ENCODE measurements at places on chromosomes 13 and 19.
A peak's percentile ranks its signal among the peaks of the same experiment; 100 is the strongest.

DNA sequence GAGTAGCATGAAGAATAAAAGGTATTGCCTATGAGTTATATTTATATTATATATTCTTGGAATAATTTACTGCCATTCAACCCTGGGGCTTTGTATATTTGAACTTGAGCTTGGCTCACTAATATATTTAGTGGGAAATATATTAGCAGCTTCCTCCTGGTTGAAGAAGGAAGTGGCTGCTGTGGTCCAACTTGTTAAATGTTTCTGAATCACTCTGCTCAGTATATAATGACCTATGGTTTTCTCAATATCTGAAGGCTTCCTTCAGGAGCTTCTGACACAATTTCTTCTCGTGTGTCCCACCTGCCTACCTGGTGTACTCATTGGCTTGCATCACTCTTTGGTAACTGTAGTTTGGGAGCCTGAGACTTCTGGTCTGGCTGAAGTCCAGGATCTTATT, 646.4 kb downstream of the TBC1D4 start:
- no peak for DNase-seq

GRCh38 chr19:50975766-50976165, 6.4 kb upstream of the KLK6 start:
- DNase-seq, result no peak

GRCh38 chr19:45780146-45780447, 2.2 kb downstream of the DMPK start:
- DNase-seq, result no peak

- no peak for DNase-seq
These were observed 50.5 kb upstream of the ZNF507 start for GRCh38 chr19:32294871-32295438.

DNA sequence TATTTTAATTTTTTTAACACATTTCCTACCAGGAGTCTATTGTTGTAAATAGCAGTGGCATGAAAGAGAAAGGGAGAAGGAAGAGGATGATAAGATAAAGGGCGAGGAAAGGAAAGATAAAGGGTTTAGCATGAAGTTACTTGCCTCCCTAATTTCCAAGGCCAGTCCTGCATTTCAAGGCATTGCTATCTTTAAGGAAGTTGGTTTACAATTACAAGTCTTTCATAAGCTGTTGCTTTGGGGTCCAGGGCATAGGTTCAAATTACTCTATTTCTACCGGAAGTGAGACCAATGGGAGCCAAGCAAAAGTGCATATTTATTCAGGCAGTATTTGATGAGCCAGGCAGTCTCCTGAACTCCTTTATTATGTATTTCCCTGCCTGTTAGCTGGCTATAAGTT, 27.7 kb upstream of the UBL3 start:
- DNase-seq, result no peak

GRCh38 chr13:48478391-48478790, 54.5 kb downstream of the RCBTB2 start:
- DNase-seq, result no peak

DNA sequence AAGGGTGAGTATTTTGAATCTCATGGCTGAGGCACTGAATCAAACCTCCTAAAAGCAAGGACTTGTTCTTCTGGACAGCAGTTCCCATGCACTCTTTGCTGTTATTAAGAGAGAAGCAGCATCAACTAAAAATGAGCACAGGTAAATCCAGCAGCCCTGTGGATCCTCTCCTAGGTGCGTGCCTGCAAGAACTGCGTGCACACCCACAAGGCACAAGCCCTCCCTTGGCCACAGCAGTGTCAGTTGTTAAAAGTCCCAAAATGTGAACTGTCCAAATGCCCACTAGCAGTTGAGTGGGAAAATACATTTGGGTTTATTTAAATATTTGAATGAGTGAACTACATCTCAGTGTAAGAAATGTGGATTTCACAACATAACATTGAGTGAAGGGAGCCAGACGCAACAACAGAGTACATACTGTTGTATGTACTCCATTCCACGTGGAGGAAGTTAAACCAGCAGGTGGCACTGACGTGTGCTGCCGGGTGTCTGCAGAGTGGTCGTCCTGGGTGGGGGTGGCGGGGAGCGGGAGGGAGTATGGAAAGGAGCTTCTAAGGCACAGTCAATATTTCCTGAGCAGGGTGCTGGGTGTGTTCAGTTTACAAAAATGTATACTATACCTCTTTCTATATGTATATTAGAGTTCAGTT, 266.4 kb downstream of the NALCN start:
- no peak for DNase-seq

DNA sequence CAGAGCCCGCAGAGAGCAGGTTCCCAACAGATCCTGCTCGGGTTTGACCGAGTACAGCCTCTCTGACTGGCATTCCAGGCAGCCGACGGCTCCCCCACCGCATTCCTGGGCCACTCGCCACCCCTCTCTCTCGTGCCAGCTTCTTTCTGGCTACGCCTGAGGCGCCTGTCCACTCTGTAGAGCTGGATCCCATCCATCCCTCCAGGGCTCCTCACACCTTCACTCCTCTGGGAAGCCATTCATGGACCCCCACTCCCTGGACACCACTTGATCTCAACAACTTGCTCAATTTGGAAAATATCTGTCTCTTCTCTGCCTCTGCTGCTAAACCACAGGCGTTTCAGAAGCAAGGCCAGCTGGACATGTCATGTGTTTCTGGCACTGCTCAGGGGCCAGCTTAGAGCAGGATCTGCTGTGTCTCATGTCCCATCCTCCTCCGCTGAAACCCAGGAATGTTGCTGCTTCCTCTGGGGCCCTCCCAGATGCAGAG, 30.6 kb upstream of the ATP1A3 start:
- DNase-seq, result no peak

- no peak for DNase-seq
These were observed 369.6 kb downstream of the DCT start for GRCh38 chr13:94109715-94110374.

- DNase-seq, result no peak
These were observed 43.7 kb downstream of the FOXO1 start for GRCh38 chr13:40622761-40623160.

GRCh38 chr19:5696196-5697021, 6.3 kb downstream of the RPL36 start:
- no peak for DNase-seq

- DNase-seq, result no peak
These were observed 102.2 kb upstream of the IPO5 start for GRCh38 chr13:97851269-97851668.

GRCh38 chr19:48296963-48297734, 27.3 kb downstream of the ZNF114 start:
- no peak for DNase-seq

- no peak for DNase-seq
These were observed 1.6 kb downstream of the MAP2K7 start for GRCh38 chr19:7905268-7905667.

DNA sequence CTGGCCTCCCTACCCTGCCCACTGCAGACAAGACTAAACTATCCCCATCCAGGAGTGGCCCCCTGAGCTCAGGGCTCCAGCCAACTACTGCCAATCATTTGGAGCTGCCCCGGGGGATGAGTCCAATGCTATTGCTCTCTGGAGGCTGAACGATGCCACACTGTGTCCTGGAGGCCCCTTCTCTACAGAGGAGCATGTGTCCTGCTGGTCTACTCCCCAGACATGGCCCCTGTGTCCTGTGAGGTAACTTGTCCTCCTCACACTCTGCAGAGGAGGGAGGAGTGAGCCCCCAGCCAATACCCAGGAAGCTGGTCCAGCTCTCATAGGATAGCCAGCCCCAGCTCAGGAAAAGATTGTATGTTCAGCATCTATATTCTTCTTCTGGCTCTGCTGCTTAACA, 159.1 kb upstream of the GPR12 start:
- DNase-seq, result no peak

DNA sequence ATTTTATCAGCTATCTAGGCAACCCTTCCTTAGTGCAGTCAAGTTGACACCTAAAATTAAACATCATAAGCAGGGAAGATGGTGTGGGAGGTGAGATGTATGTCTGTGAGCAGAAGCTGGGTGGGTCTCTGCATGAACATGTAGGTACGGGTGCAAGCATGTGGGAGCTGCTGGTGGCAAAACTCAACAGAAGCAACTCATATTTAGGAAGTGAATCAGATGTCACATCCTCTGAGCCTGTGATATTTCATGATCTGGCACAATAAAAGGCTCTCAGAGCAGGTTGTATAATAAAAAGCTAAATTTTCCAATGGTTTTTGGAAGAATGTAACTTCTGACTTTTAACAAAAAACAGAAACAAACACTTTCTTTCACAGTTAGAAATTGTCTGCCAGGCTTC, 44.4 kb downstream of the C1QTNF9 start:
- DNase-seq, result no peak

DNA sequence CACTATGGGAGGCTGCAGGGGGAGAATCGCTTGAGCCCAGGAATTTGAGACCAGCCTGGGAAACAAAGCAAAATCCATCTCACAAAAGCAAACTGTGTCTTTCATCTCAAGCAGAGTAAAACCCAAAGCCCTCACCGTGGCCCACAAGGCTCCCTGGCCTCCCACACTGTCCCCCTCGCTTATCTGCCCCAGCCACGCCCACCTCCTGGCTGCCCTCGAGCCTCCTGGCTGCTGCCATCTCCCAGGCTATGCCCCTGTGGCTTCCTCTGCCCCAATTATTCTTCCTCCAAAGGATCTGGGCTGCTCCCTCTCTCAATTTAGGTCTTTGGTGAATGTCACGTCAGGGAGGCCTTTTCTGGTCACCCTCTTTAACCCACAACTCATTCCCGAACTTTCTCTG, 3.6 kb downstream of the RABAC1 start:
- DNase-seq, result no peak

- DNase-seq, result no peak
These were observed 11.4 kb upstream of the CD22 start for GRCh38 chr19:35317464-35318043.

- no peak for DNase-seq
These were observed 19.1 kb upstream of the WDR18 start for GRCh38 chr19:964761-965694.

DNA sequence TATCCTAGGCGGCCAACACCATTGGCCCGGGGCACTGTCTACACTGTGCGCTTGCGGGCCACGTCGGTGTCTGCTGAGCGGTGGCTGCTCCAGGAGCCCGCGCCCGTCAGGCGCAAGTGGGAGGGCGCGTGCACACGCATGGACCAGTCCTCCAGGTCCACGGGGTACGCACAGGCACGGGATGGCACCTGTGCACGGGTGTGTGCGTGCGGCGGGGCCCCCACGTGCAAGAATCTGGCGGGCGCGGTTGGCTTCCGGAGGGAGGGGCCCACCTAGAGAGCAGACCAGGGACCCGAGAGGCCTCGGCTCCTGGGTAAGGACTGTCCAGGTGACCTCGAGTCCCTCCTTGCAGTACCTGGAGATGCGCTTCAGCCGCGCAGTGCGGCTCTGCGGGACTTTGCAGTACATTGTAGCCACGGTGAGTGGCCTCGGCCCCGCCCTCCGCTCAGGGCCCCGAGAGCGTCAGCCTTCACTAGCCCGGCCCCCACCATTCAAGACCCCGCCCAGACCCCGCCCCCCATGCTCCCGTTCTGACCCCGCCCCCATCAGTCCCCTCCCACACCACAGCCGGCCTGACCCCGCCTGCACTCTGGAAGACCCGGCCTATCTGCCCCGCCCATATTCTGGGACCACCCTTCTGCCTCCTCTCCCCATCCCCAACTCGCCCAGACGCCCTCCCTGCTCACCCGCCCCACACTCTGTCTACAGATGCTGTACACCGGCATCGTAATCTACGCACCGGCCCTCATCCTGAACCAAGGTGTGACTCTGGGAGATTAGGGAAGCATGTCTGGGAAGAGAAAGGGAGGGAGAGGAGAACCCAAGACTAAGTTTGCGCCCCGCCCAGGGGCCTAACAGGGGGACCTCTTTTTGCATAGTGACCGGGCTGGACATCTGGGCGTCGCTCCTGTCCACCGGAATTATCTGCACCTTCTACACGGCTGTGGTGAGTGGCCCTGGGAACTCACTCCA, 2.3 kb downstream of the SLC5A5 start:
- peak; percentile 68 for DNase-seq

- no peak for DNase-seq
These were observed 331.5 kb upstream of the ARGLU1 start for GRCh38 chr13:106899442-106899841.

DNA sequence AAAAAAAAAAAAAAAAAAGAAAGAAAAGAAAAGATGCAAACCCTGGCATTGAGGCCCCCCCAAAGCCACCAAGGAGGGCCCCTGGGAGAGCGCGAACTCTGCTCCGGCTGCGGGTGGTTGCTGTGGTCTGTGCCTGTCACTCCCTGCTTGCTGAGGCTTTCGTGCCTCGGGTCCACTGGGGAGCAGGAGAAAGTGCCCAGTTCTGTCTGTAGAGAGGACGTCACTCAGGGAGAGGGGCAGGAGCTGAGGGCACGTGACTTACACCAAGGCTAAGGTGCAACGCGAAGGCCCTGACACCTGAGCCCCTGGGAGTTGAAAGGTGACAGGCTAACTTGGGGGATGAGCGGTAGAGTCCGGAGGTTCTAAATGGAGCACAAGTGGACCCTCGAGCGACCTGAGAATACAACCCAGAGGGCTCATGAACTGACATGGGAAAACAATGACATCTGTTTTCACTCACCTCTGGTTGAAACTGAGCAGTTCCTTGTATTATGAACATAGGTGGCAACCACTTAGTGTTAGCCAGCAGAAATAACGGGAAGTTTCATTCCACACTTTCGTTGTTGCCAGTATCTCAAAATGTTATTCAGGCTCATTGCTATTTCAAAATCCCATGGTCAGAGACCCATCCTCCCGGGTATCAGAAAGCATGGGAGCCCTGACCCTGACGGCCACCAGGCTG, 69.2 kb upstream of the TM9SF2 start:
- DNase-seq, result no peak

GRCh38 chr13:95644601-95645052, at the start of gene DZIP1:
Gene DZIP1 (minus strand): TSS chr13:95644706. CDS start chr13:95642029, 2,677 bp downstream.
- no peak for DNase-seq

DNA sequence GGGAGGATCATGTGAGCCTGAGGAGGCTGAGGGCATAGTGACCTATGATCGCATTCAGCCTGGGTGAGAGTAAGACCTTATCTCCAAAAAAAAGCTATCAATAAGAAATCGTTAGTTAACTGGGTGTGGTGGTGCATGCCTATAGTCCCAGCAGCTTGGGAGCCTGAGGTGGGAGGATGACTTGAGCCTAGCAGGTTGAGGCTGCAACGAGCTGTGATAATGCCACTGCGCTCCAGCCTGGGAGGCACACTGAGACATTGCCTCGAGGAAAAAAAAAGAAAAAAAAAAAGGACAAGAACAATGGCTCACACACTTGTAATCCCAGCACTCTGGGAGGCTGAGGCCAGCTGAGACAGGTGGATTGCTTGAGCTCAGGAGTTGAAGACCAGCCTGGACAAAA, 16.2 kb downstream of the PSPC1 start:
- DNase-seq, result no peak

- no peak for DNase-seq
These were observed 663 bp upstream of the PLA2G4C start for GRCh38 chr19:48111280-48111679.

- no peak for DNase-seq
These were observed 63.4 kb downstream of the PEPD start for GRCh38 chr19:33458171-33458633.

- DNase-seq, result no peak
These were observed 13.5 kb downstream of the PTPRS start for GRCh38 chr19:5326986-5327623.

DNA sequence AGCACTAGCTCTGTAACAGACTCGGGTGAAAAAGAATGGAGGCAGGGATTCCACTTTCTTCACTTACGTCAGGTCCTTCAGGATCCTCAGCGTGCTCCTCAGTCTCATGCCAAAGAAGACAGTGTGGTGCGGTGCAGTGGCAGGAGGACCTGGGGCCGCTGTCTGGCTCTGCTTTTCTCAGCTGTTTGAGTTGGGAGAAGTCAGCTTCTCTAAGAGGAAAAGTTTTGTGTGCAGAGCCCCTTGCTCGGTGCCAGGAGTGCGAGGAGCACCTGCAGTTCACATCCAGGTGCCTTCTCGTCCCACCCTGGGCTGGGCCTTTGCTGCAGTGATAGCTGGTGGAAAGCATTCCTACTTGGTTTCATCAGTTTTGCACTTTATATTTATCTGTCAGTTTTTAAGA, 77.9 kb upstream of the TEX29 start:
- no peak for DNase-seq

Measured in GM19239 (cell line).